ENCODE measurements at places on chromosomes 12 and 14.
A peak's percentile ranks its signal among the peaks of the same experiment; 100 is the strongest.

- no peak for DNase-seq
These were observed 17.0 kb downstream of the MVK start for GRCh38 chr12:109590566-109590965.

DNA sequence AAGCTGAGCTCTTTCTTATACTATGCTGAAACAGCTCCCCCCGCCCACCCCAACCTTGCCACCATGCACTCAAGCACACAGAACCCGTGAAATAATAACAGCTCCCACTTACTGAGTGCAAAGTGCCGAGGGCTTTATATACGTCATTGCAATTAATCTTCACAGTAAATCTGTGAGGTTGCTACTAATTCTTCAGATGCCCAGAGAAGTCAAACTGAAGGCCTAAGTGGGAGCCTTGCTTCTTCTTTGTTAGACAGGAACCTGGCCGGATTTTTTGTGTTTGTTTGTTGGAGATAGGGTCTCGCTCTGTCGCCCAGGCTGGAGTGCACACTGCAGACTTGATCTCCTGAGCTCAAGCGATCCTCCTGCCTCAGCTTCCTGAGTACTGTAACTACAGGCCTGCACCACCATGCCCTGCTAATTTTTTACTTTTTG, 34.0 kb downstream of the VCPKMT start:
- DNase-seq = no peak

- DNase-seq = peak; percentile 43
These were observed 101.5 kb downstream of the GPR135 start for GRCh38 chr14:59363531-59364226.

GRCh38 chr14:97539411-97539795, 742.2 kb downstream of the VRK1 start:
- no peak for DNase-seq

GRCh38 chr14:51871846-51872245, 11.4 kb downstream of the GNG2 start:
- DNase-seq = no peak

DNA sequence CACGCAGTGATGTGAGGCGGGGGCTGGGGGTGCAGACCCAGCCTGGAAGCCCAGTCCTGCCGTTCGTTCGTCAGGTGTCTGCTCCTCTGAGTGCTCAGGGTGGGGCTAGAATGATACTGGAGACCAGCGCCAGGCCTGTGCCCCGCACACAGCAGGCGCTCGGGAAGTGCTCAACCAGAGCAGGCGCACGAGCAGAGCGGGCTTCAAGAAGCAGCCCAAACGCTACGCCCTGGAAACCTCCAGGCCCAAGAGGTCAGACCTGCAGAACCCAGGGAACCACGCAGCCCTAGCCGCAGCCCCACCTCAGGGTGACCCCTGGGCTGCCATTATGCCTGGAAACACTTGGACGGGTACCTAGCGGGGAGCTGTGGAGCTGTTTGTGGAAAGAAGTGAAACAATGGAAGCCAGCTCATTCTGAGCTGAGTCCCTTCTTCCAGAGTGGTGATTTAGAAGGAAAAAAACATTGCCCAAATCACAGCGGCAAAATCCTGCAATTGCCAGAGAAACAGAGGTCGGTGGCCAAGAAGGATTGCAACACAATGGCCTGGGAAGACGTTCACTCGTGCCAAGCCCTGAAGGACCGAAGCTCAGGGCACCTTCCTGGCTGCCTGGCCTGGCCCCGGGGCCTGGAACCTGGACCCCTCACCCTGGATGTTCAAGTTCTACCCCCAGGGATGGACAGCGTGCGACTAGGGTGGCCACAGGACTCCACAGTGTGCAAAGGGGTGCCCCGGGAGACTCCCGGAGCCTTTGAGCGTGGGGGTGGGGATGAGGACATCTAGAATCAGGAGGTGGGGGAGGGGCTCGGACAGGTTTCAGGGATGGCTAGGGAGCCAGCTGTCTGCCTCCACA, 40.4 kb upstream of the DIO3 start:
- no peak for DNase-seq

DNA sequence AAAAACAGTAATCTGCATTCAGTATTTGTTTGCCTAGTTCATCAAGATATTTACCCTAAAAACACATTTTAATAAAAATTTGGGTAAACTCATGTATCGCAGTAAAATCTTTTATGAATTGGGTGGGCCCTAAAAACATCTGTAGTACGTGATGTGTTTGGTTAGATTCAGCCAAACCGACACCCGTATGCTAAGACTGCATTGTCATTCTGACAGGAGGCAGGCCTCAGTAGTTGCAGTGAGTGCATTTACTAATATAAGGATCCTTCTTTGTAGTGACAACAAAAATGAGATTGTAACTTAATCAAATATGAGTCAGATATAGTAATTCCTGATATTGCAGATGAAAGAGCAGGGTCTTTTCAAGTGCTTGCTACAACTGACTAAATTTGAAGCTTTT, 191.8 kb downstream of the SLC16A7 start:
- no peak for DNase-seq

DNA sequence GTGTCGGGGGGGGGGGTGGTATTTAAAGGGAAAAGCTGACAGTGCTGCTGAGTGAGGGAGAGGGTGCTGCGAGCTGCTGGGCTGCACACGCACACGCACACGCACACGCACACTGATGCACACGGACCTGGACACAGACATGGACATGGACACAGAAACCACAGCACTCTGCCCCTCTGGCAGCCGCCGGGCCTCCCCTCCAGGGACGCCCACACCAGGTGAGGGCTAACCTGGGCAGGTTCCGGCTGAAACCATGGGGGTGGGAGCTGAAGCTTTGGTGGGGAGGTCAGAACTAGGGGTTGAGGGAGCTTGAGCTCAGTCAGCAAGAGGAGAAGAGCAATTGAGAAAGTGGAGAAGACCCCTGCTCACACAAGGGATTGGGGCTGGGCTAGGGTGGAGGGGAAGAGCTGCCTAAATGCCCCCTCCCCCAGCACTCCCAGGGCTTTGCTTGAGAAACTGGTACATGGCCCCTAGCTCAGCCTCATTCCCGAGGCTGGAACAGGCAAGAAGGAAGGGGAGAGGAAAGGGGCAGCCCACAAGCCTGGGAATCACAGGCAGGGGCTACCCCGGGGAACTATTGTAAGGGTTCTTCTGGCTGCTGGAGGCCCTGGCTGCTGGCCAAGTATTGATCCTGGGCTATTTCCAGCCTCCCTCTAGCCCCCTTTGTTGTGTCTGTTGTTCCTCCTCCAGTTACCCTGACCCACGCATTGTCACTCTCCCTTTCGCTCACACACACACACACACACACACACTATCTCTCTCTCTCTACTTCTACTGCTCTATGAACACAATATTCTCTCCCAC, at the start of gene REM2:
Gene REM2 (plus strand): TSS at position 50 of the 804 bp plus-strand sequence. CDS start 66 bp downstream, at position 116.
- DNase-seq = no peak

GRCh38 chr12:120462099-120462640, 7.4 kb downstream of the SRSF9 start:
- no peak for DNase-seq
